Stimulated activated CD4-positive, alpha-beta T cell treated with anti-CD3 and anti-CD28 coated beads, Interleukin-4, amount 100 ng/mL, for 1 hour (primary cell): ENCODE measurements at places on chromosomes 16 and 17.
A peak's percentile ranks its signal among the peaks of the same experiment; 100 is the strongest.

DNA sequence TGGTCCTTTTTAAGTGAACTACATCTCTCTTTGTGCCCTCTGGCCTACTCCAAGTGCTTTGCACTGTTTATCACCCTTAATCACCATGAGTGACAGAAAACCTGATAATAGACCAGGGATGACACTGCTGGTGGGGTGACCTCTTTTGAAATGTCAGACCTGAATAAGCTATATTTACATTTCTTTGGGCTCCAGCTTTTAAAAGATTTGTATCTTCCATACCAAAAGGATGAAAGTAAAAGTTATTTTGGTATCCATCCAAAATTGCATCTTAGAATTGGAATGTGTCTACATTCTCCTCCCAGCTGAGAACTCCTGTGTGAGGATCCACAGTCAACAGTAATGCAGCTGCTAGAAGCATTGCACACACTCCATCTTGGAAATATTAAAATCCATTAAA lies 370.0 kb downstream of the CDH11 start:
- DNase-seq, result no peak

- DNase-seq, result no peak
Measured at GRCh38 chr16:46822270-46822669, 8.7 kb downstream of the C16orf87 start.

GRCh38 chr17:17028059-17028877 lies 14.0 kb upstream of the MPRIP start:
- no peak for DNase-seq

DNA sequence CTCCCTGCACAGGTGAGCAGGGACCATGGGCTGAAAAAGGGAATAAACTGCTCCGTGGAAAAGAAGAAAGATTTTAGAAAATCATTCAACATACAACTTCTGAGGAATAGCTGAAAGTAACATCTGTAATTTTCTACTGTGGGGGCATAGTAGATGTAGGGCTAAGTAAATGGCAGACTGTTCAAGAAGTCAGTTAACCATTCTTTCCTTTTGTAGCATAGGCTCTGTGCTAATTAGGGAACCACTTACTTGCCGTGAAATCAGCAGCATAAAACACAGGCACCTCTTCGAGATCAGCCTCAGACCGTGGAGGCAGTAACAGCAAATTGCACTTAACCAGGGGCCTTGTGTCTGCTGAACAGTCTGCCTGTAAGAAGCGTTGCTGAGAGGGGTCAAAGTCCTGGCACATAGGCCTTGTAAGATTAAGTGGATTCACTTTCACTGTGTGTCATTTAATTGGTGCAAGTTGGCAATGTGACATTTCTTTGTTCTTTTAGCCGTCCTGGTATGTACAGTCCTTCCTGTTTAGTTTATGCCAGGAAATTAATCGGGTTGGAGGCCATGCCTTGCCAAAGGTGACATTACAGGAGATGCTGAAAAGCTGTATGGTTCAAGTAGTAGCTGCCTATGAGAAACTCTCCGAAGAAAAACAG lies 10.4 kb downstream of the COG1 start:
- DNase-seq, result no peak

DNA sequence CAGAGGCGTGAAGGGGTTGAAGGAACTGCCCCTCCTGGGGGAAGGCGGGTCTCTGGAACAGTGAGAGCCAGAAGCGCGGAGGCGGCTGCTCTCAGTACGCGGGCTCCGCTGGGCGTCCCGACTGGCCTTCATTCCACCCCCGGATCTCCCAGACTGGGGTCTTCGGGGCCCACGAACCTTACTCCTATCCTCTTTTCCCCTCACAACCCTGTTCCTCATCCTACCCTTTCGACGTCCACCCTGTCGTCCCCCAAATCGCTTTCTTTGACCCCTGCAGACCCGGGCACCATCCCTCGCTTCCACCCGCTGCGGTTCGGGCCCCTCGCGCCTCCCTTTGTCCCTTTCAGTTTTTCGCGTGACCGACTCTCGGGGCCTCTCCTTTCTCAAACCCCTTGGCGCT lies 2114.6 kb downstream of the TP53TG3F start:
- no peak for DNase-seq

- DNase-seq, result no peak
Measured at GRCh38 chr16:68362262-68362913, 51.6 kb downstream of the PRMT7 start.

DNA sequence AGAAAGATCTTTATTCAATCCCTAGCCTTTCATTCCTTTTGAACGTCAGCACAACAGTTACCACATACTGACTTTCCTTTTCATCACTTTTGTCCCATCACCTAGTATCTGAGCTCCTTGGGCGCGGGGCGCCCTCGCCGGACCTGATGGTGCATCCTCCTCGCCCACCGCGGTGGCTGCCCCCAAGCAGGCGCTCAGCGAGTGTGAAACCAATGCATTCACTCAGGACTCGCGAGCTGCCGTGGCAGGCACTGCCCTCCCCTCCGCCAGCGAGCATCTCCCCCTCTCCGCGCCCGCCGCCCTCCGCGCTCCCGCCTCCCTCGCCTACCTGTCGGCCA lies 756 bp downstream of the KLHL11 start:
- DNase-seq, result no peak

DNA sequence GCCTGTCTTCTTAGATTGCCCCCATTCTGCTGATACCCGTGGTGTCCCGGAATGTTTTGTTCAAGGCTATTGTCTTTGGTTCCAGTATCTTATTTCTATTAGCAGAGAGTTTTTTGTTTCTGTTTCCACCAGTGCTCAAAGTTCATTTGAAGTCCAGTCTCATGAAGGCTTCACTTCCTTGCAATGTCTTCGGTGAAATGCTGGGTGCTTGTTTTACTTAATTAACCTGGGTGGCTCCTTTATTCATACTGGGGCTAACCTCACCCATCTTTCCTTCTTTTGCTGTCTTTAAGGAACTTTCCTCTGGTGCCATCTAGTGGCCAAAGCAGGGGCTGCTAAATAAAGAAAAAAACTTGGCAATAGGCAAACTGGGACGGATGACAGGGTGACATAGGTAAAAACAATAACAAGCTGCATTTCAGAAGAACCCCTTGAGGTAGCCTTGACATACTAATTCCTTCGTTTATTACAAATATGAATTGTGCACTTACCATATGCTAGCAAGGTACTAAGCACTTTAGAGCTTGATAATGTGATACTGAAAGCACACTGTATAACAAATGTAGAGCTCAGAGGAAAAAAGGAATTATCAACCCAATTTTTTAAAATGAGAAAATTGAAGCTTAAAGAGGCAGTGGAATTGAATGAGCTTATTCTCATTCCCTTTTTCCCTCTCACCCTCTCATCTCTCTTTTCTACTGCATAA lies 2.8 kb upstream of the SMIM36 start:
- DNase-seq, result peak; percentile 58

GRCh38 chr16:81738783-81739496 lies 40.2 kb upstream of the PLCG2 start:
- no peak for DNase-seq

GRCh38 chr16:1225051-1225451 lies at the start of gene TPSG1:
TSS of gene TPSG1 (minus strand) at chr16:1225268. CDS start at chr16:1225252, 16 bp downstream.
- DNase-seq, result no peak

- DNase-seq, result no peak
Measured at GRCh38 chr17:74713171-74713755, 540 bp upstream of the CD300LF start.

DNA sequence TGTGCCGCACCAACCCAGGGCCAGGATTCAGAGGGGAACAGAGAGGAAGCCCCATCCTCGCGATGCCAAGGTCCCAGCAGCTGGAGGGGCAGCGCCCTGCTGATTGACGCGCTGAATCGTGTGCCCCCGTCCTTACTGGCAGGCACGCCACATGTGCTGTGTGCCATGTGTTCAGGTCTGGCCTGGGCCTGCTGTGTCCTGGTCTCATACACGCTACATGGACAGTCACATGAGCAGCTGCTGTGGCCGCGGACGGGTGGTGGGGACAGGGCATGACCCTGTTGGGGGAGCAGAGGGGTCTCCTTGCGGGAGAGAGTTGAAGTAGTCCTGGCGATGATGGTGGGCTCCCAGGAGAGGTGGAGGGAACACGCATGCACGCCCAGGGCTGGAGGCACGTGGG lies 18.0 kb downstream of the CBFA2T3 start:
- no peak for DNase-seq

GRCh38 chr16:55475919-55476318 lies 3.1 kb upstream of the MMP2 start:
- no peak for DNase-seq

DNA sequence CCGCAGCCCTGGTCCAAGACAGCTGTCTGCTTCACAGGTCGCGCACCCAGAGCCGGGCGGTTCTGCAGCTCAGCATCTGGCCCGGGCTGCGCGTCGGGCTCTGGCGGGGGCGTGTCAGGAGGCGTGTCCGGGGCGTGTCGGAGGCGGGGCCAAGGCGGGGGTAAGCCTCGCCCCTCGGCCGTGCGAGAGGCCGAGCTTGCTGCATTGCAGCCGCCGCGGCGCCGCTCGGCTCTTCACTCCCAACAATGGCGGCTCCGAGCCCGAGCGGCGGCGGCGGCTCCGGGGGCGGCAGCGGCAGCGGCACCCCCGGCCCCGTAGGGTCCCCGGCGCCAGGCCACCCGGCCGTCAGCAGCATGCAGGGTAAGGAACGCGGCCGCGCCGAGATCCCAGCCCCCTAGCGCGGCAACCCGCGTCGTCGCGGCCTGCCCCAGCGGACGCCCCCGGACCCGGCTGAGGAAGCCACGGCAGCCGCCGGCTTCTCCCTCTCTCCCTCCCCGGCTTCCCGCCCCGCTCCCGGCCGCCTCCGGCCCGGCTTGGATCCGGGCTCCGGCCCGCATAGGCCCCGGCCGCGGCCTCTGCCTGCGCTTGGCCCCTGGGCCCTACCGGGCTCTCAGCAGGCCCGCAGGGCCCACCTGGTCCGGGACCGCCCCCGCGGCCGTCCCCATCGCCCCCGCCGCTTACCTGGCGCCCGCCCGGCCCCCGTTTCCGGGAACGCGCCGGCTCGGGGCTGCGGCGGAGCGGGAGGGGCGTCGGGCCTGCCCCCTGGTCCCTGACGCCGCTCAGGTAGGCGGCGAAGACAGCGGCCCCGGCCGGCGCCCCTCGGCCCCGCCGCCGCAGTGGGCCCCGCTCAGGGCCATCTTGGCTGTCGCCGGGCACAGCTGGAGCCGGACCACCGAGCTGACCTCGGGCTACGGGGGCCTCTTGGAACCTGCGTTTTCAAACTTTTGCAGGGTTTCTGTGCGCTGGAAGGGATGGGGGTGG lies at the start of gene MAP2K4:
TSS of gene MAP2K4 (plus strand) at position 236 of the 981 bp plus-strand sequence. CDS start at position 246, 10 bp downstream.
- DNase-seq, result peak; percentile 95
